ENCODE measurements at places on chromosomes 6 and 20. TPM values are rescaled to one million over a fixed set of nuclear protein-coding genes. Genes with fewer than 3 reads are reported as not detected.

DNA sequence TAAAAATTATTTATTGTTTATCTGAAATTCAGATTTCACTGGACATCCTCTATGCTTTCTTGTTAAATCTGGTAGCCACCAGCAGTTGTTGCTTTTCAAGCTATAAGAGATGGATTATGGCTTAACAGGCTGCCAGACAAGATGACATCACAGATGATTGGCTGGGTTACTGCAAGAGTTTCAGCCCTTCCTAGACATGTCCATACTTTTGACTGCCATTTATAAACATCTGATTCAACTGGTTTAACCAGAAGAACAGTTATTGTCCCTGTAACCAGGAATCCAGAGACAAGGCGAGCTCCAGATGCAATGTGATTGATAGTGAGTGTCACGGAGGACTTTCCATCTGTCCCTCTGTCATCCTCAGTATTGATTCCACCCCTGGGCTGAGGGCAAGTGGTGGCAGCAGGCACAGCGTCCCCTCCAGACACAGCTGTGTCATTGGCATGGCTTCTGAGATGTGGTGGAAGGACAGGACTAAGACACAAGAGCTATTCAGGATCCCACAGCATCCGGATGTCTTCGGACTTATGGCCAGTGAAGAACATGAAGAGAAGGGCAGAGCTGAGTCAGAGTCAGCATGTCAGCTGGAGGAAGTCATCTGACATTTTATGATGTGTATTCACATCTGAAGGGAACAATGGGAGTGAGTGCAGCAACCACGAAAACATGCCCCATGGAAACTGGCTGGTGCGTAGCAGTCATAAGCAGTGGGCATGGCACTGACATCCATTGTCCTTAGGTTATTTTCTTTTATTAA lies 284.5 kb upstream of the CDYL start:
- no peak for DNase-seq

GRCh38 chr6:7142918-7143475 lies 35.2 kb downstream of the RREB1 start:
- DNase-seq, result no peak

GRCh38 chr6:137869549-137870307 lies 2.7 kb downstream of the TNFAIP3 start:
- DNase-seq, result no peak

DNA sequence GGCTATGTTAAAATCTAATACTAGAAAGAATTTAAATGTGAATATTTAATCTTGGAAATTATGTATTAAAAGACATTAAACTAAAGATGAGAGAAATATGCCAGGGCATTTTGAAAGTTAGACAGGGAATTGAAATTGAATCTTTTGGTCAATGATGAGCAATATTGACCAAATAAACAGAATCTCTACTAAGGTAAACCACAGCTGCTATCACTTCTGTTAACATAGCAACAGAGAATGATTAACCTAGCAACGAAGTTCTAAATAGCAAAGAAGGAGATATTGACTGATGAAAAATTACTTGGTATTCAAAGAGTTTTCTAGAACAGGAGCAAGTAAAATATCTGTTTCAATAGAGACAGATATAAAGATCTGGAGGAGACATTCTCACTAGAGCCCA lies 45.2 kb upstream of the RSPO3 start:
- no peak for DNase-seq

DNA sequence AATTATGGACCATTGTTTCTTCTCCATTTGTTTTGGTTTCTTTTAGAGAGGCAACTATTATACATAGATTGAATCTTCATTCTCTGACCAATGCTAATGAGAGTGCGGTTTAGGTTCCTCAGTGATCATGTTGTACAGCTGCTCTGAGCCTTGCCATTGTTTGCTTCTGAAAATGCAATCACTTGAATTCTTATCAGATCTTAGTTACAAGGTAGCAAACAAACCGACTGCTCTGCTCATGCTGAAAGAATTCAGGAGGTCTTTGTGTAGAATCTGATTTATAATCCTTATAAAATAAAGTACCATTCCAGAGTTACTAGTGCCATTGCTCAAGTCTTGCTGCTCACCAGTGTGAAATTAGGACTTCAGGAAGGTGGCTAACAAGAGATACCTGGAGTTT lies 569.1 kb upstream of the ID4 start:
- DNase-seq, result no peak

GRCh38 chr20:17381724-17382123 lies 149.5 kb downstream of the BFSP1 start:
- DNase-seq, result no peak

- DNase-seq, result no peak
Measured at GRCh38 chr6:117409420-117409819, 16.3 kb downstream of the ROS1 start.

DNA sequence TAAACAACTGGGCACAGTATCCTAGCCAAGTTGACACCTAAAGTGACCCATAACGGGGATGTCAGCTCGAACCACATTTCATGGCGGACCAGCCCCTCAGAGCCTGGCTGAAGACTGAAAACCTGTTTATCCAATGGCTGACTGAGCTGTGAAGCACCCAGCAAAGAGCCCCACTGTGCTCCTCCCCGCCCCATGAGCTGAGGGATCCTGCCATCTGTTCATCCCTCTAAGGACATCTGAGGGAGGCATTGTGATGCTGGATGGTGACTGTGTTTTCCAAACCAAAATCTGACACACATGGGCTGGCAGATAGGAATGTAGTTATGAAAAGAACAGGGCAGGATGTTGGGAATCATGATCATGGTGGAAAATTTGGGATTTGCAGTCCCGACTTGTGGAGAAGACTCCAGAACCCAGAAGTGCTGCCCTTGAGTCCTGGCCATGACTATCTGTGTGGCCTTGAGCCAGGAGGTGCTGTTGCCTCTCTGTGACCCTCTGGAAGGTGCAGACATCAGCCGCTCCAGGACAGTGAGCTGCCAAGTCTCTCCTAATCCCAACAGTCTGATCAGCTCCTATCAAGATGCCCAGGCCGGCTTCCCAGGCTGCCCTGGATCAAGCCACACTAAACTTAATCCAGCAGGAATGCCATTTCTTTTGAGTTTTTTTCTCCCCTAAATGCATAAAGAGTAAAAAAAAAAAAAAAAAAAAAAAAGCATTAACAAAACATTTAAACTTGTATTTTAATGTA lies 5.7 kb downstream of the EDN3 start:
- DNase-seq, result no peak

GRCh38 chr20:60090631-60091030 lies 132.4 kb downstream of the CDH26 start:
- no peak for DNase-seq

DNA sequence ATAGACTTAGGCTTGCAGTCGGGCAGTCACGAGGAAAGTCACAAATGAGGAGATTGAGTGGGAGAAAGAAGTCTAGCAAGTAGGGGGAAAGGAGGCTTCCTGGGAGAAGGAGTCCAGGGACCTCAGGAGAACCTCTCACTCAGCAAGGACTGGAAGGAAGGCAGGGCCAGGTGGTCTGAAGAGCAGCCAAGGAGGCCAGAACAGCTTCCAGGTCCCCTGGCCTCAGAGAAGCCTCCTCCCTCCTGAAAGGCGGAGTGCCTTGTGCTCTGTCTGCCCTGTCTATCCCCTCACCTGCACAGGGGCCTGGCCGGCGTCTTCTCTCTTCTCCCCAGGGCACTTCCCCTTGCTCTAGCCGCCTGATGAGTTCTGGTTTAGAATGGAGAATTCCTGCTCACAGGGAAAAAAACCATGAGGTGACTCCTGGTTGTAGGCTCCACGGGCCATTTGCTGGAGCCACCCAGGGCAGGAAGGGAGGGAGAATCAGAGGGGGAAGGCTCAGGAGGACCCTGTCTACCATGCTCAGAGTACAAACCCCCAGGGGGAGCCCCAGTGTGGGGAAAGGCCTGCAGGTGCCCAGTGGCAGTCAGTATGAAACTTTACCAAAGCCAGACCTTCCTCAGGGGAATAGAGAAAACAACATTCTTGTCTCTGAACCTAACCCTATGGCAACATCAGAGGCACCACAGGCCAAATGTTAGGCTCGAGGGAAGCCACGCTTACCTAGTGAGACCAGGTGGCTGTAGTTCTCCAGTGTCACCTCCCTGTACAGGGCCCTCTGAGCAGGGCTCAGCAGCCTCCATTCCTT lies 11.2 kb downstream of the ZNF337 start:
- no peak for DNase-seq

DNA sequence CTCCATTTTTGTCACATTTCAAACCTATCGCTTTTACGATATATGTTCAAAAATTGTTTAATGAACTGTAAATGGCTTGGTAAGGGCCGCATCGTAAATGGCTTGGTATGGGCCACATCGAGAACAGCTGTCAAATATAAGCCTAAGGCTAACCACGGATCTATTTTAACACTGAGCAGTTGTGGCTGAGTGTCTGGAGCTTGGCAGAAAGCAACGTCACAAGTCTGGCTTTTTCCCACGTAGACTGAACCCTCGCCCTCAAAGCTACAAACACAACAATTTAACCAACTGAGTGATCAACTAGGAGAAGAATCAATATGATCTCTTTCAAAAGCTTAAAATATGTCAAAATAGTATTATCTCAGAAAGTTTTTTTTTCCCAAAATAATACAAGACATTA lies 71.4 kb upstream of the PRSS16 start:
- DNase-seq, result no peak

GRCh38 chr6:26122402-26122792 lies 35.2 kb downstream of the HFE start:
- DNase-seq, result no peak

DNA sequence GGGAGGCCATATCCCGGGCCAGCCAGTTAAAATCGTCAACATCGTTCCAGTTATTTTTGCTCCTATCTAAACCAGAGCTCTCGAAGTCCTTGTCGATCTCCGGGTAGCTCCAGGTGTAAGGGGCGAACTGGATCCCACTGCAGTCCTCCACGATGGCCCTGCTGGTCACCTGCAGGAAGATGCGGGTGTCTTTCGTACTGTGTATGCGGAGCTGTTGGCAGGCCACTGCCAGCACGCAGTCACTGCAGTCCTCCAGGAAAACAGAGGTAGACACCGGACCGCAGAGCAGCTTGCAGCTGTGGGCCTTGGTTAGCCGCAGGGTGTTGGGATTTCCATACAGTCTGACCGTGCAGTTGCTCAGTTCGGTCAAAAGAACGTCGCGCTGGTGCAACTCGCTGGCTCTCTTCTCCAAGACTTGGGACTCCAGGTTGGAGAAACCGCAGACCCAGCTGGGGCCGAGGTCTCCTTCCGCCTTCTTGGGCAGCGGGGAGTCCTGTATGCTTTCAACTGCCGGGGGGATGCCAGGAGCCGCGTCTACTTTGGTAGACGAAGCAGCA lies 742 bp downstream of the TBCC start:
- peak; percentile 24 for DNase-seq

DNA sequence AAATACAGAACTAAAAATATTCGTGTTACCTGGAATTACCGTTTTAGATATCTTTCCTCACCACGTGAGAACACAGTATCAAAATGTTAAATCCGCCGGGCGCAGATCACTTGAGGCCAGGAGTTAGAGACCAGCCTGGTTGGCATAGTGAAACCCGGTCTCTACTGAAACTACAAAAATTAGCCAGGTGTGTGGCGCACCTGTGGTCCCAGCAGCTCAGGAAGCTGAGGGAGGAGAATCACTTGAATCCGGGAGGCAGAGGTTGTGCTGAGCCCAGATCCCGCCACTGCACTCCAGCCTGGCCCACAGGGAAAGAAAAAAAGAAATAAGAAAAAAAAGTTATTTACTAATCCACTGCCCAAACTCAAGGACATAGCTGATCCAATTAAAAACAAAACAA lies 4.8 kb upstream of the DDX43 start:
- no peak for DNase-seq

GRCh38 chr6:166739117-166739975 lies 112.3 kb upstream of the RPS6KA2 start:
- DNase-seq, result no peak

GRCh38 chr20:48613926-48614325 lies 213.9 kb downstream of the PREX1 start:
- DNase-seq, result no peak

GRCh38 chr6:149951096-149951495 lies 9.3 kb downstream of the ULBP2 start:
- no peak for DNase-seq

GRCh38 chr6:87925373-87926060 lies 122.1 kb upstream of the SPACA1 start:
- no peak for DNase-seq

GRCh38 chr6:169162249-169162648 lies 91.4 kb downstream of the THBS2 start:
- DNase-seq, result no peak

- no peak for DNase-seq
Measured at GRCh38 chr20:53623454-53624211, 30.0 kb upstream of the ZNF217 start.

GRCh38 chr20:38225240-38225899 lies 35.2 kb downstream of the KIAA1755 start:
- no peak for DNase-seq

DNA sequence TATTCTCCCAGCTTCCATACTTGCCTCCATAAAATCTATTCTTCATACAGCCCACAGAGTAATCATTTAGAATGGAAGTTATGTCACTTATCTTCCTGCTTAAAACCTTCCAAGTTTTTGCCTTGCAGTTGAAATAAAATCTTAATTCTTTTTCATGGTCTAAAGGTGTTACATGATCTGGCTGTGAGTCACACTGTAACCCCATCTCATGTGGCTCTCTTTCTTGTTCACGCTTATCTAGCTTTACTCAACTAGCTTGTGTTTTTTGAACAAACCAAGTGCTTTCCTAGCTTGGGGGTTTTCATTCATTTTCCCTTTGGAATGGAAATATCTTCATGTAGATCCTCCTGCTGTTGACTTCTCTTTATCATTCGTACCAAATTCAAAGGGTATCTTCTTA lies 23.6 kb upstream of the THEMIS start:
- DNase-seq, result no peak

- DNase-seq, result no peak
Measured at GRCh38 chr6:89347825-89348224, 4.7 kb downstream of the UBE2J1 start.

Gene ZNF343
- 11.5 TPM for total RNA-seq

Gene OR2H1
- total RNA-seq, result not detected

Gene OTOR
- 0.47 TPM for total RNA-seq

Gene CD40
- total RNA-seq, result 0.62 TPM

Gene SAPCD1
- total RNA-seq, result 0.31 TPM

Gene OPRL1
- 14.3 TPM for total RNA-seq

Gene ENPP5
- 4.7 TPM for total RNA-seq
